ENCODE measurements at places on chromosomes 2 and 18.

- DNase-seq: peak; percentile 42
Observed at GRCh38 chr2:42944779-42945415, 152.5 kb upstream of the HAAO start.

GRCh38 chr18:22641958-22642357, 224.2 kb upstream of the CTAGE1 start:
- no peak for DNase-seq

DNA sequence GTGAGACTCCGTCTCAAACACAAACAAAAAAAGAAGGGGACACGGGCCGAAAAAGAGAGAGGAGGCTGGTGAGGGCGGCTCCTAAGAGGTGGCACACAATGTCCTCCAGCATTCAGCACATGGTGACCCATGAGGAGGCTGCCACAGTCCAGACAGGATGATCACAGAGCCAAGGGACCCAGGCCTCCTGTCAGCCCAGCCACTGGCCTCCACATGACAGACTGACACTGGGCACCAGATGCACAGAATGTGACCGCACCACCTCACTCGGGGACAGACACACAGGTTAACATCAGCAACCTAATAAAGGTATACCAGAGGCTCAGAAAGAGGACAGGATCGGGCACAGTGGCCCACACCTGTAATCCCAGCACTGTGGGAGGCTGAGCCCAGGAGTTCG, 21.0 kb downstream of the PASK start:
- no peak for DNase-seq

DNA sequence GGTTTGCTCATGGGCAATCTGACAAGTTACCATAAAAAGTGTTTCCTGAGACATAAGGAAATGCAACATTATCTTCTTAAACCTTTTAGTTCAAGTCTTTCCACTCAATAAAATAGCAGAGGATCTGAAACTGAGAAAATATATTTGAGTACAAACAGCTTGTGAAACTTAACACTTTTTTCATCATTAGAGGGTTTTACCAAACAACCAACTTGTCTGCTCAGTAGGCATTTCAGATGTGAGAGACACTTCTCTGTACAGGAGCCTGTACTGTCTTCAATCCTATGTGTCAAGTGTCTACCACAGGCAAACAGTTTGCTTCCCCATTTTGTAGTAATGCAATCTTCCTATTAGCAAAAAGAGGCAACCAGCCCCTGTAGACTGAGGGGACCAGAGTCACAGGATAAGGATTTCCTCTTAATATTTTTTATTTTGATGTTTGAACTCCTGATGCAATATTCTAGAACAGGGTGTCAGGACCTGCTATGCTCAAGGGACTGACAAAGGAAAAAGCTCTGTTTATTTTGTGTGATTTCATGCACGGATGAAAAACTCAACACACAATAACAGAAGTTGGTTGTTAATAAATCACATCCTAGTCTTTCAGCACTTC, 159.1 kb upstream of the LHCGR start:
- DNase-seq: no peak

DNA sequence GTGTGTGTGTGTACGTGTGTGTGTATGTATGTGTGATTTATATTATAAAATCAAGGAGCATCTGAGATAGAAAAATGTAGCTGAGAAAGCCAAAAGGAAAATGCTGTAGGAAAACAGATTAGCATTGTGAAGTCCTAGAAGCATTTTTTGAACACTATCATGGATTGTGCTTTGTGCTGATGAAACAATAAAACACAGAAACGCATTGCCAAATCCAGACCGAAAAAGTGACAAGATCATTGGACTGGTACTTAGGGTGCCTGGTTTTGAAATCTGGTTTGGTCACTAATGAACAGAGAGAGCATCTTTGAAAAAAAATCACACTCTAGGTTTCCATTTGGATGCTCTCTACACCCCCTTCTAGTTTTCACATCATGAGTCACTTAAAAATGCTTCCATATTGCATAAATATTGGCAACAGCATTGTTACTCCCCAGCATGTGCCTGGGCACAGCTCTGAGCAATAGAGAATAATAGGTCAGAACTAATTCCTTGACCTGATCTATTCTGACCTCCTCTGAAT, 214.6 kb upstream of the LRRTM1 start:
- no peak for DNase-seq

- DNase-seq: no peak
Observed at GRCh38 chr2:6556755-6557154, 309.0 kb downstream of the CMPK2 start.

GRCh38 chr2:10579441-10579840, 110.3 kb downstream of the NOL10 start:
- no peak for DNase-seq

GRCh38 chr2:192286093-192286701, 91.5 kb upstream of the TMEFF2 start:
- DNase-seq: peak; percentile 47

DNA sequence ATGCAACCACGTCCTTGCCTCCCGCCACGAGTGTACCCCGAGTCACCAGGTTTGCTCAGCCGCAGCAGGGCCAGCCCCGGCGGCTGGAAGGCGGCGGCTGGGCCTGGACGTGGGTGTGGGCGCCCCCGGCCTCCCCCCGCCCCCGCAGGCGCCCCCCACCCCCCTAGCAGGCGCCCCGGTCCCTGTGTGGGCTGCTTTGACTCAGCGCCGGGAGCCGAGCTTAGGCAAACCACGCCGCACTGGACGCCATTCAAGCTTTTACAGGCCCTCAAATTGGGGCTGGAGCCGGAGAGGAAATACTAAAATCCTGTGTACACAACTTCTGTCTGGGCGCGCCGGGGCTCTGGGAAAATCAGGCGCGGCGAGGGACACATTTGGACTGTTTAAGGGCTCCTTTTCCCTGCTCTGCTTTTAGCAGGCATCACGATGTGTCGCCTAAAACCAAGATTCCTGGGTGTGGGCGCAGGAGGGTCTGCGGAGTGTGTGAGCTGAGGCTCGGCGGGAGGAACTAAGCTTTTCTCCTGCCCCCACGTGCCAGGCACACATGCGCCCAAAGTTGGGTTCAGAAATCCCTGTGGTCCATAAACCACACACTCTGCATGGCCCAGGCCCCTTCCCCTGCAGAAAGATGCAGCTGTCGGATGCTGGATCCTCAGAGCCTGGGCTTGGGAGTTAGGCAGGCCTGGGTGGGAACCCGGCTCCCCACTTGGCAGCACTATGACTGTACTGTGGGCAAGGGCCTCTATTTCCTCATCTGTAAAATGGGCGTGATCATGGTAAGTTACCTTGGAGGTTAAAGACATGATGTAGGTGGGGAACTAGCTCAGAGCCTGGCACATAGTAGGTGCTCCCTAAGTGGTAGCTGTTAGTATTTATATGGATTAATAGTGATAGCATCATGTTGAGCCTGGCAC, 57.6 kb downstream of the ATOH8 start:
- no peak for DNase-seq

DNA sequence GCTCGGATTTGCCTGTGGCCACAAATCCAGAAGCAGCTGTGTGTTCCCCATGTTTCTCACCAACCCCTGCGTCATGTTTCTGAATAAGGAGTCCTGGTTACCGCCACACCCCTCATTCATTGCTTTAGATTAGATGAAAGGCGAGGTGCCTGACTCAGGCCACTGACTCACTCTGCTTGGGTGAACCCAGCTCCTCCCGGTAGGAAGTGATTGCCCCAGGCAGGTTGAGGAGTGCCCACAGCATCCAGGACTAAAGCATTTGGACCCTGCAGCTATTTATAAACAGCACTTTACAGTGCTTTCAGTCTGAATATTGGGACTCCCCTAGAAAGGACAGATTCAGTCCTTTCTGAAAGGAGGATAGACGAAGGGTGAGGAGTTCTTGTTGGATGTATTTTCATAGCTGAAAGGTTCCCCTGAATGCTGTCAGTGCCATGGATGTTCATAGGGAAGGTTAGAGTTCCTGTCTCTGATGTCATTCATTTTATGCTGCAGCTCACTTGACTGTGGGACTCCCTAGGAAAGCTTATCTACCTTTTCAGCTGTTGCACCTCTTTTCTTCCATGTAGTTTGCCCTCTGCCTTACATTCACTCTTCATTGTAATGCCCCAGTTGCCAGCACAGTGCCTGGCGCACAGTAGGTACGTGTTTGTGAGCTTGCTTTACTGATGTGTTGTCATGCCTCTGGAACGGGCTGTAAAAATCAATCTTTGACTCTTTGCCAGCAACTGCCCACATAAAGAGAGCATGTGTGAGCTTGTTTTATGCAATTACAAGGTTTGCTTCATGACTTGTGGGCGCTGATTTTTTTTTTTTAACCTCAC, 14.9 kb downstream of the ITGA6 start:
- DNase-seq: peak; percentile 36

GRCh38 chr2:88950010-88950409, 258.5 kb downstream of the RPIA start:
- no peak for DNase-seq

DNA sequence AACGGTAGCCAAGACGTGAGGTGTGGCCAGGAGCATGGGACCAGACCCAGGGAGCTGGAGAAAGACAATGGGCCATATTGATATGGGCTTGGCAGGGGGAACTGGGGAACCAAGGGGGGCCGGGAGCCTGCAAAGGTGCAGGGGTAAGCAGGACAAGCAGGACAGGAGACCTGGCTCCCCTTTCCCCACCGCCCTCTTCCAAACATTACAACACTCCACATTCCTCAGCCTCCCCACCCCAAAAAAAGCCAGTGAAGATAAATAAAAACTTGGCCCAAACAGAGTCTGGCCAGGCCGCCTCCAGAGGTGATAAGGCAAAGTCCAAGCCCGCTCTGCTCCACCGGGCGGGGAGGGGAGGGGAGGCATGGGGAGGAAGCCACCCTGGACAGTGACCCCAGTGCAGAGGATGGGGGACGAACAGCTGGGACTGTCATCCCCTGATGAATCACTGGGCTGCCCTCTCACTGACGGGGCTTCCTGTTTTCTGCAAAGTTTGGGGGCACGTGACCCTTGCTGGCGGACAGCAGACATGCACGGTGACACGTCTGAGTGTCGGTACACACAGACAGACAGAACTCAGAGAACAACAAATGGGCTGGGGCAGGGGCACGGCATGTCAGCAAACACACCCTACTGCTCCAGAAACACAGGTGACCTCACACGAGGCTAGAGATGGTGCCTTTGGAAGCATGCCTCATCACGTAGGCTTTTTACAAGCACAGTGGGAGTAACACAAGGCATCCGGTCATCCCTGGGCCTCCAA, 100.2 kb downstream of the TNS1 start:
- no peak for DNase-seq

DNA sequence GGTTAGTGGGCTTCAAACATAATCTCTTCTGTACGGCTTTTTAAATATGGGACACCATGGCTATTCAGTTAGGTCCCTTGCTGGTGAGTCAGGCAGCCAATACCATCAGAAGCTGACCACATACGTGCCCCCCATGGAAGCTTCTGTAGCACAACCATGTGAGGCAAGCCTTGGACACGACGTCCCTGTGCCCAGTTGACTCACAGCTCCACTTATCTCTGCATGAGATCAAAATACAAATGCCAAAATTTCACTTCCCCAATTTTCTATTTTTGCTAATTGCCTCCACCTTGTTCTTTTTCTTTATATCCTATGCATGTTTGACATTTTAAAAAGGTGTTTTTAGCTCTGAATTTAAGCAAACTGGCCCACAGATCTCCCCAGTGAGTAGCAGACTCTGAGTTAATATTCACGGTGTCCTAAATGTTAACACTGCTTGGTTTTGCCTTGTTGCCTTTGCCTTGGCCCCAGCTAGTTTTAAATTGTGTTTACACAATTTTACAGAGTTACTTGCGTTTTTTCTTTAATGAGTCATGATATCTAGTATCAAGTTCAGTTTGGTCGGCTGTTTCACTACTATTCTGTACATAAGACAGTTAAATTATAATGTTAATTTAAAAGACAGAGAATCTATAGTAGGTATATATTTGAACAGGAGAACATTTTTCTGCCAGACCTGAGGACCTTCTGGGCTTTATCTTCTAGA, 77.5 kb downstream of the CDCA7 start:
- no peak for DNase-seq

GRCh38 chr2:199136681-199137080, 321.1 kb downstream of the SATB2 start:
- DNase-seq: no peak

DNA sequence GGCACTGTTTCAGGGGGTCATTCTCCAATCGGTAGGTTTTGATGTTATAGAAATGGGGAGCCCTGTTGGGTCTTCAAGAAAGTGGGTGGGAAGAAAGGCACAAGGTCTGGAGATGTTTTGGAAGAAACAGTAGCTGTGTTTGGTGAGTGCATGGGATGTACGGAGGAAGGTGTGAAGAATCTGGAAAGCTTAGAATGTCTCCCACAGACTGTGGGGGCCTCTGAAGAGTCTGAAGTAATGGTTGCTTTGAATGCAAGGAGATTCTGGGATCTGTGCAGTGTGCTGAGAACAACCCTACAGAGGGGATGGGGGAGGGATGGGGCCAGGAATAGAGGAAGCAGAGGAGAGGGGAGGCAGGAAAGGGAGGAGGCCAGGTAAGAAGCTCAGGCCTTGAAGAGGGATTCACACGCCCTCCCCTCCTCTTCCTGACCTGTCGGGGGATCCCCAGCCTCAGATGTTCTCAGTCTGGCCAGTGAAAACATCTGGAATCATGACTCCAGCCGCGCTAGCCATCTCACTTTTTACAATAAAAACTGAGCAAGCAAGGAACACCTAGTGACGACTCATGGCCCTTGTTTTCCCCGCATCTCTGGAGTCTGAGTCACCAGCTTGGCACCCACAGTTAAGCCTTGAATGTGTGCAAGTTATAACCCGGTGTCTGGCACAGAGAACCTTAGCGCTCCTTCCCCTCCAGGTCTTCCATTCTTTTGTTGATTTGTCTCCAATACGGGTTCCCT, 74.2 kb downstream of the SH3BP4 start:
- DNase-seq: no peak

GRCh38 chr18:59833785-59834184, 66.0 kb upstream of the PMAIP1 start:
- DNase-seq: no peak

- no peak for DNase-seq
Observed at GRCh38 chr2:42601076-42601475, 32.6 kb downstream of the MTA3 start.

GRCh38 chr2:125837128-125837527, 818.8 kb upstream of the GYPC start:
- peak; percentile 66 for DNase-seq

DNA sequence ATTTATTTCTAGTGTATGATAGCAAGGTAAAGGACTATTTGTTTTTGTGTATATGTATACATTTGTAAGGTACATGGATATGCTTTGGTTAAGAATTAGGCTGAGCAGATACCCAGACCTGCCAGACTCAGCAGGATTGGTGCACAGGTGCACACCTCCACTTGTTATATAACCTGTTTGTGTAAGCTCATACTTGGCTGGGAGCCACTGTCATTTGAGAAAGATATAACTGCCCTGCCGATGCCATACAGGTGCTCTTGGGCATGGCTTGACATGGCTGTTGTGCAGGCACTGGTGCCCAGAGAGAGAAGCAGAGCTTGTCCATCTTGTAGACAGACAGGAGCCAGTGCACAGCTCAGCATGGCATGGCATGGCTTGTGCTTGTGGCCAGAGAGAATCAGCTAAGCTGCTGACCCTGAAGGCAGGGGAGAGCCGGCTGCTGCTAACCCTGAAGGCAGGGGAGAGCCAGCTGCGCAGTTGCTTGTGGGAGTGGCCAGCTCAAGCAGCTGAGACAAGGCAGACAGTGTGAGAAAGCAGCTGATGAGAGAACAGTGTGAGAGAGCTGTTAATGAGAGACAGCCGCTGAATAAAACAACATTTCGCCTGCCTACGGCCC, 136.5 kb downstream of the RNF144A start:
- peak; percentile 55 for DNase-seq
